T-helper 17 cell (primary cell): ENCODE measurements at places on chromosomes 2 and 18.

- DNase-seq: no peak
- peaks cover 8% of the 10 kb centered on the region for H3K36me3 ChIP-seq
- H3K27ac ChIP-seq: peak overlapping the region; percentile 16
- no peak overlapping the region for H3K4me3 ChIP-seq
- no peaks in the 10 kb centered on the region for H3K27me3 ChIP-seq
Observed at GRCh38 chr18:42030586-42031182, 75.7 kb downstream of the PIK3C3 start.

GRCh38 chr18:2570772-2571199 lies 519 bp downstream of the METTL4 start:
- H3K4me3 ChIP-seq: peak overlapping the region; percentile 99
- no peaks in the 10 kb centered on the region for H3K27me3 ChIP-seq
- peaks cover 42% of the 10 kb centered on the region for H3K4me1 ChIP-seq

DNA sequence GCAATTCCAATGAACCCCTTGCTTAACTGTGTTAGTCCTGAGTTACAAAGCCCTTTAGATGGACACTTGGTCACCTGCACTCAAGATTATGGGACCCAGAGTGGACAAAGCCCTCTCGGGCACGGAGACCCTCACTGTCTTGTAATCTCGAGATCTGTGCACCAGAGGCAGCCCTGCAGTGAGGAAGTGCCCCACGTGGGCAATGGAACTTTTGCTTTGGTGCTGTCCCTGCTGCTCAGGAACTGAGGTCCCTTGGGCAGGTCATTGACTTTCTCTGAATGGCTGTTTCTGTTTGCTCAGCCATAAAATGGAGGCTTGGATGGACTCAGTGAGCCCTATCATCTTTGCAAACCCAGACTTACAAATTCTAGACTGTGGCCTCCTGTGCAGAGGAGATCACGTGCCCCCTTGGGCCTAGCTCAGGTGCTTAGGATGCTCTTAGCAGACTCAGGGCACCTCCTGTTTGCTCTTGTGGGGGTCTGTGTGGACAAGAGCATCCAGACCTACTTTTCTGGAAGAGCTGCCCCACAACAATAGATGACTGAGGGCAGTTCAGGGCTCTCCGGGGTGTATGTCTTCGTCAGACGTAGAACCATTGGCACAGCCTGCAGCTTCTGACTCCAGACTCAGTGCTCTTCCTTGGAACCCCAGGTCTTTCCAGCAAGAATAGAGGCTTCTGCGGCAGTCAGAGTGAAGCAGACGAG lies 94.5 kb upstream of the HS6ST1 start:
- no peak for DNase-seq
- no peak overlapping the region for H3K4me3 ChIP-seq
- H3K27ac ChIP-seq: no peak overlapping the region
- H3K27me3 ChIP-seq: peaks cover 23% of the 10 kb centered on the region

DNA sequence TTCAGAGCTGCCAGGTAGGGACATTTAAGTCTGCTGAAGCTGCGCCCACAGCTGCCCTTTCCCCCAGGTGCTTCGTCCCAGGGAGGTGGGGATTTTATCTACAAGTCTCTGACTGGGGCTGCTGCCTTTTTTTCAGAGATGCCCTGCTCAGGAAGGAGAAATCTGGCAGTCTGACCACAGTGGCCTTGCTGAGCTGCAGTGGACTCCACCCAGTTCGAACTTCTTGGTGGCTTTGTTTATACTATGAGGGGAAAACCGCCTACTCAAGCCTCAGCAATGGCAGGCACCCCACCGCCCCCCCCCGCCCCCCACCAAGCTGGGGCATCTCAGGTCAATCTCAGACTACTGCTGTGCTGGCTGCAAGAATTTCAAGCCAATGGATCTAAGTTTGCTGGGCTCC lies 458.1 kb upstream of the RAB12 start:
- DNase-seq: no peak
- H3K27ac ChIP-seq: no peak overlapping the region
- H3K27me3 ChIP-seq: no peaks in the 10 kb centered on the region

- H3K27ac ChIP-seq: no peak overlapping the region
- no peak overlapping the region for H3K4me3 ChIP-seq
- peaks cover 3% of the 10 kb centered on the region for H3K36me3 ChIP-seq
- H3K27me3 ChIP-seq: peaks cover 36% of the 10 kb centered on the region
- no peak for DNase-seq
Observed at GRCh38 chr2:86308984-86309695, 28.3 kb downstream of the REEP1 start.

DNA sequence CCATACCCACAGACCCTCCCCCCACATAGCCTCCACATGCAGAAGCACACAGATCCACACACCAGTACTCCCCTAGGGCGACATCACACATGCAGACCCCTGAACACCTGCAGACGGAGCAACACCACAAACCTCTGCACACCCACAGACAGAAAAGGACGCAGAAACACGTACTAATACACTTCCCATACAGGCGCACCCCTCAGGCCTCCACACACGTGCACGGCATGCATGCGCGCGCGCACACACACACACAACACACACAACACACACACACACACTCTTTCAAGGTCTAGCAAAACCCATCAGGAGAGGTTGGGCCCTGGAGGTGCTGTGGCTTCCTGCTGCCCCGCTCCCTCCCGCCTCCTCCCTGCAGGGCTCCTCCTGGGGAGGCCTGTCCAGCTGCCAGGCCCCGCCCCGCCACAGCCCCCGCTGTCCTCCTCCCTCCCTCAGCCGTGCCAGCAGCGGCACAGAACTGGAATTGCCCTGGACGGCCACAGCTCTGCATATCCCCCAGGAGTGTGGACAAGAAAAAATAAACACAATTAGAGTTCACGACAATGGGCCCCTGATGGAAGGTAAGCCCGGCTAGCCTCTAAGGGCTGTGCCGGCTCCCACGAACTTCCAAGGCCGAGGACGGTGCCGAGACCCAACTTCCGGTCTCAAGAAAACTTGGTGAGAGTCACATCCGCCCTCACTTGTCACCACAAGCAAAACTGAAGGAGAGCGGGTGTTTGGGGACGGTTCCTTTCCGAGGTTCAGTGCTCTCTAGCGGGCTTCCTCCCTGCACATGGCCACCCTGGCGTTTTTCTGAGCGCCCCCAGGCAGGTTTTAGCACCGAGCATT lies 6.8 kb downstream of the ZFP36L2 start:
- H3K27ac ChIP-seq: peak overlapping the region; percentile 93
- H3K36me3 ChIP-seq: peaks cover 4% of the 10 kb centered on the region
- no peaks in the 10 kb centered on the region for H3K27me3 ChIP-seq
- peak overlapping the region; percentile 96 for H3K4me3 ChIP-seq
- peaks cover 45% of the 10 kb centered on the region for H3K4me1 ChIP-seq
- DNase-seq: peak; percentile 64
